ENCODE measurements at places on chromosomes 4 and X.

DNA sequence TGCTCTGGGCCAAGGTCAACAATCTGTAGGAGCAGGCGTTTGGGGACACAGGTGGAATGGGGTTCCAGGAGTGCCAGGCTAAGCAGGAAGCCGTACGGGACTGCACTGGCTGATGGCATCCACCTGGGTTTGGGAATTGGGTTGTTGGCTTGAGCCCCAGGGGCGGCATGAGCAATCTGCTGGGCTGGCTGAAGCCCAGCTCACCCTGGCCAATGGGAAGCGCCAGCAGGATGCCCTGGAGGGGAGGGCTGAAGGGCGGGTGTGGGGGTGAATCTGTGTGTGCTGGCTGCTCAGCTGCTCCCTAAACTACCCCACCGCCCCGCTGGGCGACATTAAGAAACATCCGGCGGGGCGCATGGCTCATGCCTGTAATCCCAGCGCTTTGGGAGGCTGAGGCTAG lies 8.9 kb upstream of the RGS12 start:
- no peak for DNase-seq

DNA sequence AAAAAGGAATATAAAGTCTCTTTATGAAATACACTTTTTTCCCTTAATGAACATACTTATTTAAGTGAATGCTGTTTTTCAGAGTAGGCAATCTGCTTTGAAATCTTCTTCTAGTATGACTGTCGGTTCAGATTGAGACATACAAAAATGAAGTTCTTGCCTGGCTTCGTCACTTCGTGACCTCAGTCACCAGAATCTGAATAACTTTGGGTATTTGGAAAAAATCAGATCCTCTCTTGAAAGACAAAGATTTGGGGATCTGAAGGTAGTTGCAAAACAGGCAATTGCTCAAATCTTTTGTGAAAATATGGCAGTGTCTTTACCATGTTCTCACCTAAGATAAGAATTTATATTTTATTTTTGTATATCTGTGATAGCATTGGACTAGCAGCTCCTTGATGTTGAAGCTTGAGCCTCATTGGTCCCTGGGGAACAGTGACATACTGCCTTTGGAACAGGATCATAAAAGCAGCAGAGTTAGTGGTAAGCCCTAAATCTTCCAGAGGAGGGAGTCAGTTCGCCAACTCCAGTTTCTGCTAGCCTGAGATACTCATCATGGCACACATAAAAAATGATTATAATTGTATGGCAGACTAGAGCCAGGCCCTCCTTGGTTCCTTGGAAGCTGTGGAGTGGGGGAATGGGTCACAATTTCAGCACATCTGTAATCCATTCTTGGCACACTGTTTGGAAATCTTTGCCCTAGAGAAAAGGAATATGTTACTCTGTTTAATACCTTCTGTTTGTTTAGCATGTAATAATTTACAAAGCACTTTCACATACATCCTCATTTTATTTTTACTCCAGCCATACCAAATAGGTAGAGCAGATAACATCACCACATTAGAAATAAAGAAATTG lies 5.0 kb downstream of the ARFIP1 start:
- no peak for DNase-seq

GRCh38 chrX:48021026-48021900 lies 14.5 kb downstream of the SPACA5 start:
- peak; percentile 73 for DNase-seq

GRCh38 chr4:149718500-149718899 lies 97.1 kb downstream of the IQCM start:
- DNase-seq = no peak

- DNase-seq = no peak
These were observed 93.7 kb upstream of the DHRSX start for GRCh38 chrX:2594491-2594890.

DNA sequence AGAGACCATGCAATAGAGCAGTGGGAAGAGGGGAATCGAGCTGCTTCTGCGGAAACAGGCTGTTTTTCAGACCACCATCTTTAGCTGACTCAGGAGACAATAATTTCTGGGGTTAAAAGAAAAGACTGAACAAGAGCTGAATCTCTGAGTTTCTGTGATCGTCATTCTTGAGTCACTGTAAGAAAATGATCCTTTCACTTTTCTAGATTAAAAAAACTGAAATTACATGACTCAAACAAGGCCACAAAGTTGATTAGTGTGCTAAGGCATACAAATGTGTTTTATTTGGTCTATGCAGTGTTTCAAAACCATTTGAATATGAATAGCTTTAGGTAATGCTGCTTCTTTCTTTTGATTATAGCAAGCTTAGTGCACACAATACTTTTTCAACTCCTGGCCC lies 194.4 kb upstream of the RPL34 start:
- DNase-seq = no peak

GRCh38 chrX:38939067-38939466 lies 137.8 kb downstream of the MID1IP1 start:
- DNase-seq = no peak

- DNase-seq = no peak
These were observed 13.5 kb upstream of the VSIG4 start for GRCh38 chrX:66053414-66053813.

GRCh38 chrX:44042116-44042515 lies 68.9 kb upstream of the NDP start:
- no peak for DNase-seq

DNA sequence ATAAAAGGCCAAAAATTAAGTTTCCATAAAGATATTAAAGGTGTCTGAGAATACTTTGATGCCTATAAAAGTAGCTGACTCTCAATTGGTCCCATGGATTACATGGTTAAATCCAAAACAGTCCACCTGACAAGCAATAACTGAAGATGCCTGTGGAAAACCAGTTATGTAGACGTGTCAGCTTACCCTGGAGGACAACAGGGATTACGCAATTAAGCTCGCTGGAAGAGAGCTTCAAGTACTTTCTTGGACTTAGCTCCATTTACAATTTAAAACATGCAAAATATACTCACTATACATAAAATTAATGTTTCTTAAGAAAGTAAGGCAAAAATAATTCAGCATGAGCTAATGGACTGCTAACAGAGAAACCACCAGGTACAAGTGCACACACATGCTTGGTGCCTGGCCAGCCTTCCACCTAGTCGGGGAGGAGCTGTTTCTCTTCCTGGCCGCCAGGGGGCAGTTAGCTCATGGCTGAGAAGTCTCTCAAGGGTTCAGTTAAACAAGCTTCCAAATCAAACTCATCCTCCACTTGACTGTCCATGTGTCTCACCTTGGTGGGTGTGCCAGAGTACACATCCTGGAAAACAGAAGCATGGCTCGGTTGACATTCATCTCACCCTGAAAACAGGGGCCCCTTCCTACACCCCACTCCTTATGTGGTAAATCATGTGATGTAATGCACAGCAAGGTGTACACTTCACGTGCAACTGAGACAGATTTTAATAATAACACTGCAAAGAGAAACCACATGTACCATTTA lies 9.2 kb upstream of the FAM53A start:
- DNase-seq = peak; percentile 84

- no peak for DNase-seq
These were observed 39.1 kb downstream of the SNX25 start for GRCh38 chr4:185248393-185249039.

DNA sequence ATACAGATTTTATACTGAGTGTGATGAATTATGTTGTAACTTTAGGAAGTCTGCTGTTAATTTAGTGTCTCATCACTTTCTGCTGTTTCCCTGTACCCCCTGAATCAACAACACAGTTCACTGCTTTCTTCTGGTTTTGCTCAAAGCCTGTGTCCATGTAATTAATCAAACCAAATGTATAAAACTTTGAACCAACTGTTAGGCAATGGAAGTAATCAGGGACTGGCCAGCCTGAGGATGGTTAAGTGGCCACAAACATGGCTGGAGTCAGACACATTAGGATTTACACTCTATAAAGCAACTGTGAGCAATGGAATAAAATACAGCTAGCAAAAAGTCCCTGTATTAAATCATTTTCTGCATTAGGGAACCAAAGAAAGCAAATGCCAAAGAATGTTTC lies 42.6 kb downstream of the CXCL1 start:
- DNase-seq = no peak

DNA sequence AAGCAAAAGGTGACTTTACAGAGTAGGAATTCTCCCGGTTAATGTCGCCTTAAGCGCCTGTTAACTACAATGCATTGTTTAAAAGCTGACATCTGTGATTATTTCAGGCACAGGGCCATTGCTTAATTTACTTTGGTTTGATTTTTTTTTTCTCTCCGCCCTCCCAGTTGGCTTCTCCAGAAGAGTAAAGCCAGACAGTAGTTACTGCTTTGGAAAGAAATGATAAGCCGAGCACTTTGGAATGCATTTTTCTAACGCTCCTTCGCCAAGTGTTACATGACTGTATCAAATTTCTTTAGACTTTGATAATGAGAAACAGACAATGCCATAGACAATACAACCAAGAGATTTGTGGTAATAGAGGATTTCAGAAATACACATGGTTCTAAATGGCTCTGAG lies 383.0 kb upstream of the TENM3 start:
- no peak for DNase-seq

DNA sequence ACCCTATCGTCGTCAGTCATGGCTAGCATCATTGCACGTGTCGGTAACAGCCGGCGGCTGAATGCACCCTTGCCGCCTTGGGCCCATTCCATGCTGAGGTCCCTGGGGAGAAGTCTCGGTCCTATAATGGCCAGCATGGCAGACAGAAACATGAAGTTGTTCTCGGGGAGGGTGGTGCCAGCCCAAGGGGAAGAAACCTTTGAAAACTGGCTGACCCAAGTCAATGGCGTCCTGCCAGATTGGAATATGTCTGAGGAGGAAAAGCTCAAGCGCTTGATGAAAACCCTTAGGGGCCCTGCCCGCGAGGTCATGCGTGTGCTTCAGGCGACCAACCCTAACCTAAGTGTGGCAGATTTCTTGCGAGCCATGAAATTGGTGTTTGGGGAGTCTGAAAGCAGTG lies 1.6 kb downstream of the ZCCHC12 start:
- no peak for DNase-seq

DNA sequence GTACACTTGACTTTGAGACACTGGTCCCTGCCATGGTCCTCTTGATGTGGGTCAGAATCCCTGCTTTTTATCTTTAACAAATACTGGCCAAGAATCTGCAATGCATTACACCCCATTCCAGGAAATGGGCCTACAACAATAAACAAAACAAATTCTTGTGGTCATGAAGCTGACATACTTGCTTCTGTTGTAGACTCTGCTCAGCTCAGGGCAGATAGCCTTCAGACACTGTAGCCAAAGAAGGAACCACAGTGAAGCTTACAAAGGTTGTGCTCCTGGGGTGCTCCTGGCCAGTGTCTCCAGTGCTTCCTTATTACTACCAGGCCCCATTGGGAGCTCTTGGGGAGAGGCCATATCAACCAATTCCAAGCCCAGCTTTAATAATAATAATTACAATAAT lies 21.8 kb downstream of the KIAA1210 start:
- DNase-seq = no peak

GRCh38 chr4:118939169-118939783 lies 50.6 kb downstream of the SYNPO2 start:
- DNase-seq = peak; percentile 13

DNA sequence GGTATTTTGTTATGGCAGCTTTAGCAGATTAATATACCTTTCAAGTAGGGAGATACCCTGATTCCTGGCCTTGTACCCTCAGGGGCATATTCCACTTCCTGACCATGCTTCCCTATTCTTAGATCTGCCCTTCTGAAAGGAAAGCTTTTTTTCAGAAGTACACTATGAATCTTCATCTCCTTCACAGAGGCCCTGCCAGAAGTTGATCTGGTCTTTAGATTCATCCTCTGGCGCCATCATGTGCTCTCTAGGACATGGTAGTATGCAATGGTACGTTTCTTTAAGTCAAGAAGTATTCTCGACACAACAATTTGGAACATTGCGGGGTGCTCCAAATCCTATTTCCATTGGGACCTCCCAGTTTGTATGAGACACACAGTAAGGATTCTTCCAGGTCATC lies 39.6 kb upstream of the DIPK2B start:
- DNase-seq = peak; percentile 10

DNA sequence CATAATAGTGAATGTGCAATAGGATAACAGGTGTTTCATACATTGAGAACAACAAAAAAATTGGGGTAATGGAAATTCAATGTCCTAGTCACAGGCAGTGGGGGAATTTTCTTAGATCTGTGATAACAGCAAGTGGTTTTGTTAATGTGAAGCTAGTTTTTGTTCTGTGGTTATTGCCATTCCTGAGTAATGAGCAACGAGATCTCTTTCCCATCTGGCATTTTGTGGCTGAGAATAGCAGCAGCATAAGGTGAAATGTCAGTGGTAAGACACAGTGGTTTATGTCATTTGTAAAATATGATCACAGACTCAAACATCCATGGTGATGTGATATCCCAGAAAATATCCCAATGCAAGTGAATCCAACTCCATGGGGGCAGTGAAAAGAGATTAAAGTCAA lies 497.5 kb downstream of the KCNIP4 start:
- DNase-seq = peak; percentile 32

GRCh38 chrX:135347381-135348016 lies 38.2 kb downstream of the ETDC start:
- no peak for DNase-seq

DNA sequence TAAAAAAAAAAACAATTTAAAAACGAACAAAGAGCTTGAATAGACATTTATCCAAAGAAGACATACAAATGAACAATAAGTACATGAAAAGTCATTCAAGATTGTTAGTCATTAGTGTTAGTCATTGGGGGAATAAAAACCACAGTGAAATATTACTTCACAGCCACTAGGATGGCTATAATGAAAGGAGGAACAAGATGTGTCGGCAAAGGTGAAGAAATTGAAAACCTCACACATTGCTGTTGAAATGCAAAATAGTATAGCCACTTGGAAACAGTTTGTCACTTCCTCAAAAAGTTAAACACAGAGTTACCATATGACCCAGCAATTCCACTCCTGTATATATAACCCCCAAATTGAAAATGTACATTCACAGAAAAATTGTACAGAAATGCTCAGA lies 45.2 kb upstream of the SLC39A8 start:
- DNase-seq = no peak

DNA sequence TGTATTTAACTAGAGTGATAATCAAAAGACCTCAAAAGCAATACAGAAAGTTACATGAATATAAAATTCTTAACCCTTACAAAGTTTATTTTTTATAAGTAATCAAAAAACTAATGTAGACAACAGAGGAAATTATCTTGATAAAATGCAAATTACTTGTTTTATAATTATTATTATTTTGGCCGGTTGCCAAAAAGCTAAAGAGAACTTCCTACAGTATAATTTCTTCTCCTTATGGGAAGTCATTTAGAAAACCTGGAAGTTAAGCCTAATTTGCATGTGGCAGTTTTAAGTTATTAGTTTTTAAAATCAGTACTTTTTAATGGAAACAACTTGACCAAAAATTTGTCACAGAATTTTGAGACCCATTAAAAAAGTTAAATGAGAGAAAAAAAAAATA lies 621.3 kb upstream of the PCDH10 start:
- DNase-seq = no peak

GRCh38 chr4:62640296-62640695 lies 1440.2 kb downstream of the ADGRL3 start:
- DNase-seq = no peak
